ENCODE measurements at places on chromosomes 5 and 9. TPM values are rescaled to one million over a fixed set of nuclear protein-coding genes. Genes with fewer than 3 reads are reported as not detected.

Gene ENTPD8
- not detected for total RNA-seq

Gene THOC3
- 35.5 TPM for total RNA-seq

Gene EQTN
- total RNA-seq: not detected

Gene PCDH1
- under 0.01 TPM for total RNA-seq

Gene EPB41L4A
- total RNA-seq: 0.09 TPM

Gene TAF11L4
- total RNA-seq: not detected

Gene ACTBL2
- total RNA-seq: under 0.01 TPM

Gene HTR4
- not detected for total RNA-seq

Gene ANKRD20A1
- 0.16 TPM for total RNA-seq

Gene RRAGA
- total RNA-seq: 56.6 TPM

Gene TGFBI
- total RNA-seq: 985 TPM

Gene POU5F2
- 0.43 TPM for total RNA-seq

Gene ARHGEF28
- total RNA-seq: 2.5 TPM

Gene ABO
- total RNA-seq: not detected

Gene LCN1
- total RNA-seq: not detected

Gene OTP
- total RNA-seq: not detected

Gene PRUNE2
- 11.3 TPM for total RNA-seq

Gene TTLL11
- total RNA-seq: 2.5 TPM

Gene PCDHGA6
- total RNA-seq: 3.9 TPM

Gene MTX3
- 12.6 TPM for total RNA-seq

Measured in bronchial smooth muscle cell (primary cell).